Foreskin keratinocyte (primary cell): ENCODE measurements at places on chromosomes 13 and 19.

DNA sequence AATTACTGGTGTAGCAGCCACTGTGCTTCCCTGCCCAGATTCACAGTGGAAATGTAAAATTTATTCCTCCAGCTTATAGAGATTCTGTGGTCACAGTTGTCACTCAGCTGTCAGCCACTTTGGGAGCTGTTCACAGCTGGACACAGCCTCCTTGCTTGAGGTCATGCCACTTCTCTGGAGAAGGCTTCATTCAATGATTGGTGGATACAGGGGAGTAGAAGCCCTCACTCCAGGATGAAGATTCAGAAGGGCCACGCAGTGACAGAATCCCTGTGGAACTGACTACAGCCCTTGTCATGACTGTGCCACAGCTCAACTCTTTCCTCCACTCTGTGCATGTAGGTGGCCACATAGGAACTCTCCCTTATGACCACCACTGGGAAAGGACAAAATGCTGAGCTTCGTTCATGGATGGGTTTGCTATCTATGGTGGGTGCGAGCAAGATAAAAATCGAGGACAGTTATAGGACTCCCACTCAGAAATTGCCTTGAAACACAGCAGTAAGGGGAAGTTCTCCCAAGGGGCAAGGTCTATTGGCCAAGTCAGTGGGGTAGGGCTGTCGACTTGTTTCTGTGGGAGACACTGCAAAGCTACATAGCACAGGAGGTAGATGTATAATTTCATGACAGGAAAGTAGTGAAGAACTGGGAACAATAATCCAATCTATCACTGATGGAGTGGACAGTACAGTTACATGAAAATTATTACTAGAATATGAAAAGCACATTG, 98.7 kb downstream of the CCNA1 start:
- no peak for DNase-seq

DNA sequence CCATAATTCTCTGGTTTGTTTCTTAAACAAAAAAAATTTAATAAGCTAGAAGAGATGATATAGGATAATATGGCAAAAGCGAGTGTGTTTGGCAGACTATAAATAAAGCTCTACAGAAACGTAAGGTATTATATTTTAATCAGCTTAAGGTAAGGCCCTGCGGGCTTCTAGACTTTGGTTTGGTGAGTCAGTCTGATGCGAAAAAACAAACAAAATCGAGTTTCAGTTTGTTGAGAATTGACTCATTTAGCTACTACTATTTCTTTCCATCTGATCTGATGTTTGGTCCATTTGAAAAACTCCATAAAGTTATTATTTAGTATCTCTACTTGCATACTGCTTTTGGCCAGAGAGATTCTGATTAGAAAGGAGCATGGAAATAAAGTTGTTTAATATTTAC, 138.0 kb downstream of the MIPEP start:
- peak; percentile 67 for DNase-seq

DNA sequence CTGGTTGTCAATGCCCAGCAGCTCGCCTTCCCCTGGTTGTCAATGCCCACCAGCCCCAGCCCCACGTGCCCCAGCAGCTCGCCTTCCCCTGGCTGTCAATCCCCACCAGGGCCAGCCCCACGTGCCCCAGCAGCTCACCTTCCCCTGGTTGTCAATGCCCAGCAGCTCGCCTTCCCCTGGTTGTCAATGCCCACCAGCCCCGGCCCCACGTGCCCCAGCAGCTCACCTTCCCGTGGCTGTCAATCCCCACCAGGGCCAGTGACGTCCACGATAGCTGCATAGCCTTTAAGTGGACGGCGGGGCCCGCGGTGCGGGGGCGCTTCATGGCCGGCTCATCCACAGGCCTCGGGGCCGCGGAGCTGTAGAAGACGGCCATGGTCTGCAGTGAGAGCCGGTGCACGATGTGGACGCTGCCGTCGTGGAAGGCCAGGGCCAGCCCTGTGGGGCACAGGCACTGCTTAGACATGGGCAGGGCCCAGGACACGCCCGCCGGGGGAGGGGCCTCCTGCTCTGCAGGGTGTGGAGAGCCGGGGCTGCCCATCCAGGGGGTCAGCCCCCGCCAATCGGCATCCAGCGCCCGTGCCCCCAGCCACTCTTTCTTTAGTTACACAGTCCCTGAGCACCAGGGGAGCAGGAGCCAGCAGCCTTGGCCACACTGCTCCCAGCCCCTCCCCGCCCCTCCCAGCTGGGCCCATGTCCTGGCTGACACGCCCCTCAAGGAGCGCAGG, 13.1 kb downstream of the MED16 start:
- DNase-seq = no peak

- no peak for DNase-seq
Measured at GRCh38 chr13:89816404-89816803, 1531.1 kb upstream of the MIR17HG start.

DNA sequence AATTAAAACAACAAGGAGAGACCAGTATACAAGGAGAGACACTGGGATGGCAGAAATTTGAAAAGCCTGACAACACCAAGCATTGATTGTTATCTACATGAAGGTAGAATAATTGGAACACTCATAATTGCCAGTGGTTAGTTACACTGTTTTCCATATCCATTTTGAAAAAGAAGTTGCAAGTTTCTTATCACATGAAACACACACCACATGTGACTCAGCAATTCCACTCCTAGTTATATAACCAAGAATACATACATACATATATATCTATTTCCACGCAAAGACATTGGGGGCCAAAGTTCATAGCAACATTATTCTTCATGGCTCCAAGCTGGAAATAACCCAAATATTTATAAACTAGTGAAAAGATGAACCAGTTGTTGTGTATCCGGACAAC, 15.2 kb upstream of the PABPC3 start:
- DNase-seq = no peak

DNA sequence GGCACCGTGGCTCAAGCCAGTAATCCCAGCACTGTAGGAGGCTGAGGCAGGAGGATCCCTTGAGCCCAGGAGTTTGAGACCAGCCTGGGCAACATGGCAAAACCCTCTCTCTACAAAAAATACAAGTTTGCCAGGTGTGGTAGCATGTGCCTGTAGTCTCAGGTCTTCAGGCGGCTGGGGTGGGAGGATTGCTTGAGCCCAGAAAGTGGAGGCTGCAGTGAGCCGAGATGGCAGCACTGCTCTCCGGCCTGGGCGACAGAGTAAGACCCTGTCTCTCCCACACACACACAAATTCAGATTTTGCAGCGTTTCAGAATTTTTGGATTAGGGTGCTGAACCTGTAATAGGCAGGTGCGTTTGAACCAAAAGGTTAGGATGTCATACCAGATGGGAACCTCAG, 2.2 kb downstream of the RPS11 start:
- no peak for DNase-seq

DNA sequence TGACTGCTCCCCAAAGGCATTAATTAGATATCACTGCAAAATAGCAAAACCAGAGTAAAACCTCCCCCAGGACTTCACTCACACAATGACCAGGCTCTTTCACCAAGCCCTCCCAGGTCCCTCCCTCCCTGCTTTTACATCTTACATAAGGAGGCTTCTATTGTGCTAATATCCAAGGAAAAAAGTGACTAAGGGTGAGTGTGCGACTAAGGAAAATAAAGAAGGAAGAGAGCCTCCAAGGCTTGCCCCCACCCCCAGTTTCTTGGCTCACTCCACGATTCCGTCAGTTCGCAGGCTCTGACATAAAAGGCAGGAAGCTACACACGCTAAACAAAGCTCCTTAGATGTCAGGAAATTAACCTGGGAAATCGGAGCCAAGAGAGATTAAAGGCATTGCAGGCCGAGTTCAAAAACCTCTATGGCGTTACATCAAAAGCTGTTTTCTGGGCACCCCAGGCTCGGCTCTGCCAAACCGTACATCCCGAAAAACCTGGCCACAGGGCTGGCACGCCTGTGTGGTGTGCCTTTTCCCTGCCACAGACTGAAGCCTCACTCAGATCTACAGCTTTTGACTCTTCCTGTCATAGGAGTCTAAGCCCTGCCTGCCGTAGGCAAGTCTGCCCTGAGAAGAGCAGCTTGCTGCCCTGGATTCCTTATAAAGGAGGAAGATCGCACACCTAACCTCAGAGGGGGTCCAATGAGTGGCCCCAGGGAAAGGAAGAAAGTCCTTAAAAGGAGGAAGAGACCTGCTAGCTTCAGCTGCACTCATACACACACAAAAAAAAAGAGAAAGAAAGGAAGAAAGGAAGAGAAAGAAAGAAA, 67.0 kb upstream of the SERP2 start:
- DNase-seq = peak; percentile 97

GRCh38 chr13:20303636-20304035, 71.5 kb upstream of the GJB6 start:
- DNase-seq = peak; percentile 40

DNA sequence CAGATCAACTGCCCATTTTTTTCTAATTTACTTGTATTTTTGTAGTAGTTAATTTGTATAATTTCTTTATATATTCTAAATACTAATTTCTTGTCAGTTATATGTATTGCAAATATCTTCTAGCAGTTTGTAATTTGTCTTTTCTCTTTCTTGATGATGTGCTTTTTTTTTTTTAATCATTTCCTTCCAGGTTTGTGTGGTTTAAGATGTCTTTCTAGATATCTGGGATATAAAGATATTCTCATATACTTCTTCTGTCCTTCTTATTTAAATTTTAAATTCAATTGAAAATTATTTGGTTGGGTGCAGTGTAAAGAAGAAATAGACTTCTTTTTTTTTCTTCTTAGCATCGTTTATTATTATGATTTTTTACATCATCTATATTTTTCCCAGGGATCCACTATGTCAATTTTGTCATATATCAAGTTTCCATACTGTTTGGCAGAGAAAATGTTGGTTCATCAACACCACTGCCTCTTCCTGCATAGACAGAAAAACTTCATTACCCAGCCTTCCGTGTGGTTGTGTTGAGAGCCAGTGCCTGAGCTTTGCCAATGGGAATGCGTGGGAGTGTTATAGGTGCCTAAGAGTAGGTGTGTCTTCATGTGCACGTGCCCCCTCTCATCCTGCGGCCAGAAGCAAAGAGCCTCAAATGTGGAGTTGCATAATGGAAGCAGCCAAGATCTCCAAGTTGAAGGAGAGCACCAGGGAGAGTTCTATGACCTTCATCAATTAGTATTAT, 15.8 kb downstream of the CPB2 start:
- DNase-seq = no peak

DNA sequence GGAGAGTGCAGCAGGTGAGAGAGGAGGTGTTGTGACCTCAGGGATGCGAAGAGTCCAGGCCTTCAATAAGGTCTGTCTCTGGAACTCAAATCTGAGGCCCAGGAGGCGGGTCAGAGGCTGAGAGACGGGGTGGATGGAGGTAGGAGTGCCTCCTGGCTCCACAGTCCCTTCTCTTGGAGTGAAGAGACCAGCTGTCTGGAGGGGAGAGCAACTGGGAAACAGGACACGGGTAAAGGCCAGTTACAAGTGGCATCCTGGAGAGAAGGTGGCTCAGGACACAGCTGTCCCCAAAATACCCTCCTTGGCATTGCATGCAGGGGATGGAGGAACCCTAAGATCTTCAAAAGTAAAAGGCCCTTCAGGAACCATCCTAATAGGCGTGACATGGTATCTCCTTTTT, 19.2 kb downstream of the PDE4A start:
- no peak for DNase-seq

DNA sequence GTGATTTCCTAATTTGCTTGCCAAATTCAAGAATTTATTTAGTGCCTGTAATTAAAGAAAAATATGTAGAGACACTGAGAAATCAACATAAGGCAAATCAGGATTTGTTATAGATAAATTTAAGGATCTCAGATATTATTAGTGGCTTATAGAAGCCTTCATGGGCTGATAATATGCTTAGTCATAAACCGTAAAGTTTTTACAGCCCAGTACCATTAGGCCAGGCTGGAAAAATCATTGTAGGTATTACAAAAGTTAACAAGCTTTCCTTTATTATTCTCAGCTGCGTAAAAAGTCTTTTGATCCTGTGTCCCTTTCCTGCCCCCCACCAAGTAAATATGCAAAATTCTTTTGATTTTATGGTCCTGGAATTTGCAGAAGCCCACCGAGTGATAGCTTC, 58.2 kb downstream of the SLITRK6 start:
- no peak for DNase-seq

GRCh38 chr19:10259162-10259905, 7.3 kb downstream of the MRPL4 start:
- DNase-seq = peak; percentile 61

- DNase-seq = no peak
Measured at GRCh38 chr19:9935506-9936325, 599 bp downstream of the OLFM2 start.

DNA sequence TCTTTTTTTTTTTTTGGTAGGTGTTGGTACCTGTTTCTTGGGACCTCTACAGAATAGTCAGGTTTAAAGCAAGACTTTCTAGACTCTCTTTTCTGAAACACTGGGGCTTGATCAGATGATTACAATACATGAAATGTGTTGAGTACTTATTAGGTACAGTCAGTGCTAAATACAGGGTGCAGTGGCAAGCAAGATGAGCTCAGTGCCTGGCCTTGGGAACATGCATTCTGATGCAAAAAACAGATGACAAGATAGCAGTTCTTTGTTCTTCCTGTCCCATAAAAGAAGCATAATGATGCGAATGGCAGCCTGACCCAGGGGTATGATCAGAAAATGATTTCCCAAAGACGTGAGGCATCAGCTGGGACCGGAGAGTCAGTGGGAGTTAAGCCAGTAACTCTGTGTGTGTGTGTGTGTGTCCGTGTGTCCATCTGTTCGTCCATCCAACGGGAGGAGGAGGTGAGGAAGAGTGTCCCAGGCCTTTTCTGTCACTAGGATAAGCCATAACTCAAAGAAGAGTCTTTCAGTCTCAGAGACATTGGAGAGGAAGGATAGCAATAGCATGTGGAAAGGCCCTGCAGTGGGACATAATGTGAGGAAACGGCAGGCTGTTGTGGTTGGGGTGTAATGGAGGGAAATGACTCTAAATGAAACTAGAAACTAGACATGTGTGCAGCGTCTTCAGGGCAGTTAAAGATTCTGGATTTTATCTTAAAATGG, 32.2 kb downstream of the SLAIN1 start:
- DNase-seq = no peak

DNA sequence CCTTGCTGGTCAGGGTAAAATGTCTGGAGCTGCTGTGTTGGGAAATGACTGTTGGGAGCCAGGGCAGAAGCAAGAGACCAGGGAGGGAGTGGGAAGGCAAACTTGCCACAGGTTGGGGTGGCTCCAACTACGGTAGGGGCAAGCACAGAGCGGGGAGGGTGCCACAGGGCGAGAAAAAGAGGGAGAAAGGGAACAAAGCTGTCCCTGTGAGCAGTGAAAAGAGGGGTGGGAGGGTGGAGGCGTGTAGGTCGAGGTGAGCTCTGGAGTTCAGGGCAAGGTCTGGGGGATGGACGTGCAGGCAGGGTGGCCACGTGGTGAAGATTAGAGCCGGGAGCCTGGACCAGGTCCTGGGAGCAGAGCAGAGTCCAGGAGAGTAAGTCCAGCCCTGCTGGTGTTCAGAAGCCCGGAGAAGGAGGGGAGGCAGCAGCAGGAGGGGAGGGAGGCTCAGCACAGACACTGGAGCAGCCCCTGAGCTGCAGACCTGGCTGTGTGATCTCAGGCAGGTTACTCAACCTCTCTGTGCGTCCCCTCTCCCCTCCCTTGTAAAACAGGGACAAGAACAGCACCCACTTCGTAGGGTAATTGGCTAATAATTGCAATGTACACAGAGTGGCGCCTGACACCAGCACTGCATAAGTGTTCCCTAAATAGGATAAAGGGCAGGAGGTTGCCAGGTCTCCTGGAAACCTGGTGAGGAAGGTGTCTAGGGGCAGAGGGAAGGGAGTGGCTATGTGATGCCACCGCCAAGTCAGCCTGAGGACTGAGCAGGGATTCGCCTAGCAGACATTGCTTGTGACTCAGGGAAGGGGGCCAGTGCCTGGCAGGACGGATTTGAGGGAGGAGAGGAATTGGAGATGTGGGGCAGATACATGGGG, 3.2 kb upstream of the POLR2E start:
- DNase-seq = no peak
